ENCODE measurements at places on chromosomes 11 and 22.

GRCh38 chr11:44576656-44577055 lies 11.2 kb downstream of the CD82 start:
- DNase-seq: no peak

DNA sequence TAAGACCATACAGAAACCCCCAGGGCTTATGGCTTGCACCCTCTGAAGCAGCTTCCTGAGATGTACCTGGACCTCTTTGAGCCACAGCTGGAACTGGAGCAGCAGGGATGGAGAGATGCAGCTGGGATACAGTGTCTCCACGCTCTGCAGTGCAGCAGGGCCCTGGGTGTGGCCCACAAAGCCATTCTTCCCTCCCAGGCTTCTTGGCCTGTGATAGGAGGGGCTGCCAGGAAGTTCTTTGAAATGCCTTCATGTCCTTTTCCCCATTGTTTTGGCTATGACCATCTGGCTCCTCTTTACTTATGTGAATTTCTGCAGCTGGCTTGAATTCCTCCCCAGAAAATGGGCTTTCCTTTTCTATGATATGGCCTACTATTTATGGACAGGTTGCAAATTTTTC lies 37.1 kb upstream of the RAB38 start:
- no peak for DNase-seq

DNA sequence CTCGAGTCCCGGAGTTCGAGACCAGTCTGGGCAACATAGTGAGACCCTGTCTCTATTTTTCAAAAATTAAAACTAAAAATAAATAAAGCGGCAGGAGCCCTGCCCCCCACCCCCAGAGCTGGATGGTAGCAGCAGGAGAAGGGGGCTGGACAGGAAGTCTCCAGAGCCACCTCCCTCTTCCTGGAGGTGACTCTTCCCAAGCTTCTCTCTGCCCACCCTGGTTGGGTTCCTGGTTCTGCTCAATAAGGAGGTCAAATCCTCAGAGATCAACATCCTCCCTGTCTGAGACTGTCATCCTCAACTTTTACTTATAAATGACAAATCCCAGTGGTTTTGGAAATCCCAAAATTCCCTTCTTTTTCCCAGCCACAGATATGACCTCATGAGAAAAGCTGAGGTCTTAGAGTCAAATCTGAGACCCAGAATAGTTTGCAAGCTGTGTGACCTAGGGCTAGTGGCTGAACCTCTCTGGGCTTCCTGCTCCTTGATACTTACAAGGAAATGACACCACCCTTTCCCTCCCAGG lies 987 bp downstream of the C1QTNF6 start:
- DNase-seq: no peak

DNA sequence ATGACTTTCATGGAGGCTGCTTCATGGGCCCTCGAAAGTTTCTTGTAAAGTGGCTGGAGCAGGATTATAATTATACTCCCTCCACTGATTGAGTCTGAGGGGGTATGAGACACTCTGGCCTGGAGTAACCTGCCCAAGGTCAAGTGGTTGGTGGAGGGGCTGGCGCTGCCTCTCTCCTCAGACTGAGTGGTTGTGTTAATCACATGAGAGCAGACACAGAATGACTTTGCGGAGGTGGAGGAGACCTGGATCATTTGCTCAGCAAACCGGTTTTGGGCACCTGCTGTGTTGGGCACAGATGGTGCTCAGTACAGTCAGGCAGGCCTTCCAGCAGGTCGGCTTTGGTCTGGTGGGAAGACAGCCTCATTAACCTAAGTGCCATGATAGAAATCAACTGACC lies 11.8 kb downstream of the BCR start:
- no peak for DNase-seq

- DNase-seq: no peak
Observed at GRCh38 chr11:76835928-76836612, 24.6 kb upstream of the ACER3 start.
